ENCODE measurements at places on chromosomes 4 and X.
A peak's percentile ranks its signal among the peaks of the same experiment; 100 is the strongest.

DNA sequence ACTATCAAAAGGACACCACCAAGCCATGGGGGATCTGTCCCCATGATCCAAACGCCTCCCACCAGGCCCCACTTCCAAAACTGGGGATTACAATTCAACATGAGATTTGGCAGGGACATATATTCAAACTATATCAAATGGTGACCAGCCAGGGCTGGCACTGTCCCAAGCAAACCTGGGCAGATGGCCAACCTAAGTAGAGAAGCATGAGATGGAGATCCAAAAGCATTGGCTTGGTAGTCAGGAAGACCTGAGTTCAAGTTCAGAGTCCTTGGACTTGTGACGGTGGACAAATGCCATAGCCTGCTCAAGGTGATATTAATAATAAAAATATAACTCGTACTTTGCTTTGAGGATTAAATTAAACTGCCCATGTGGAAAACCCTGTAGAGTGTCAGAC lies 79.2 kb upstream of the HS3ST1 start:
- DNase-seq: no peak

DNA sequence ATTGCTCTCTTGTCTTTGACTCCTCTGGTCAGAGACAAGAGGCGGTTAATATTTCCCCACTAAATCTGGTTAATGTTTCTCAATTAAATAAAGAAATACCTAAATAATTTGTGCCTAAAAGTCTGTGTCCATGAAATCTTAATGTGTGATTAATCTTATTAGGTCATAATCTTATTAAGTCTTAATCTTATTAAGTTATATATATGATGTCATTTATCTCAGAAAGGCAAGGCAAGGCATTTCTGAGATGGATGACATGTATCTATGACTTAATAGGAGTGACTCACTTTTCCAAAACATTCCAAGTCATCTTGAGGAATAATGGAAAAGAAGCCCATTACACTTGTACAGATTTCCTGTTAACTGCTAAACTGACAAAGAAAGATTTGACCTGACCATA lies 74.7 kb downstream of the TRAM1L1 start:
- peak; percentile 56 for DNase-seq

DNA sequence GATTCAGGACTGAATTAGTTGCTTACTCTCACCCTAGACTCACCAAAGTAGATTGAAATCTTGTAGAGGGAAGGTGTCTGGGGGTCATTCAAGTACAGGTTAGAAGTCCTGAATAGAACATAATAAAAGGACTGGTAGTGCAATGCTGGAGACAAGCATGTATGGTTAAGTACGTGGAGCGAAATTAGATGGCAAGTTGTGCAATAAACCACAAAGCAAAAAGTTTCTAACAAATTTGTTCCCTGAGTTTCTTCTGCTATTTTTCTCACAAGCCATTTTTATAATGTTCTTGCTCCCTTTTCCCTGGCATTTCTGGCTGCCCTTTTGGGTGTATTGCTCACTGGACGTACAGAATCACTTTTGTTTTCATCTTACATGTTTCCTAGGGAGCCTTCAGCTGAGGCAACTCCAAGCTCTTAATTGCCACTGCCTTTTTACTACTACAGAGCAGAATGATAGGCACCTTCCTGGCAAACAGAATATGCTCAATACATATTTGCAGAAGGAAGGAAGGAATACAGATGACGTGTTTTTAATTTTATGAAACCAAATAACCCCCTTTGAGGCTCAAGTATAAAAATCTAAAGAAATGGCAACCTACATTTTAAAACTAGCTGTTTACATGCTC lies 23.4 kb downstream of the LANCL3 start:
- DNase-seq: no peak

DNA sequence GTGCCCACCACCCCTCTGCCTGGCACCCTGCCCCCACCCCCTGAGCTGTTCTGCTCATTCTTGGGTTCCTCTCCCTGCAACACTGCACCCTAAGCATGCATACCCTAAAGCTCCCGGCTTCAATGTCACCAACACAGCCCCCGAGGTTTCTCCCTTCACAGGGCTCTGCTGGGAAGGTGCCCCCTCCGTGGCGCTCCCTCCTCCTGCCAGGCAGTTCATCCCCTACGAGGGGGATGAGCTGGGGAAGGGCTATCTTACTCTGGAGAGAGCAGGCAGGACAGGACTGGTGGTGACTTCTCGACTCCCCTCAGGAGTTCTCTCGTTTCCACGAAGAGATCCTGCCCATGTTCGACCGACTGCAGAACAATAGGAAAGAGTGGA lies 6.5 kb downstream of the ATP5ME start:
- no peak for DNase-seq

All from retinal pigment epithelial cell (primary cell).